ENCODE measurements at places on chromosomes 4 and X.

GRCh38 chr4:81808011-81808672 lies 336.4 kb upstream of the RASGEF1B start:
- no peaks in the 10 kb centered on the region for H3K27me3 ChIP-seq
- no peak overlapping the region for H3K4me3 ChIP-seq
- peaks cover 10% of the 10 kb centered on the region for H3K4me1 ChIP-seq
- no peak overlapping the region for H3K27ac ChIP-seq
- DNase-seq, result no peak

GRCh38 chrX:154032160-154032559 lies 12.5 kb upstream of the IRAK1 start:
- DNase-seq, result no peak
- no peak overlapping the region for H3K4me3 ChIP-seq
- no peak overlapping the region for H3K27ac ChIP-seq
- no peaks in the 10 kb centered on the region for H3K4me1 ChIP-seq
- H3K36me3 ChIP-seq, result peaks cover 30% of the 10 kb centered on the region

DNA sequence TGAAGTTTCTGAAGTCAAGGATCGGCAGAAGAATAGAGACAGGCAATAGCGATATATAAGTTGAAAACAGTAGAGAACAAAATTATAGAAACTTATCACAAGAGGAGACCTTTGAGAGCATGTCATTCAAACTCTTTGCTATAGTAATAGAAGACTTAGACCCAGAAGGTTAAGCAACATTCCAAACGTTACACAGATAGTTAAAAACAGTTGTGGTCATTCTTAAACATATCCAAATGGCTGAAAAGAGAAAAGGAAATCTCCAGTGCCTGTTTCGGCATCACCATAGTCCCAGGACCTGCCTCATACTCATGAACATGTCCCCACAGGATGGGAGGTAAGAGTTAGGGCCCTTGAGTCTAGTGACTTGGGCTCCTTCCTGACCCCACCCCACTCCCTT lies 258.1 kb upstream of the NOCT start:
- no peaks in the 10 kb centered on the region for H3K4me1 ChIP-seq
- no peaks in the 10 kb centered on the region for H3K27me3 ChIP-seq
- H3K36me3 ChIP-seq, result no peaks in the 10 kb centered on the region

DNA sequence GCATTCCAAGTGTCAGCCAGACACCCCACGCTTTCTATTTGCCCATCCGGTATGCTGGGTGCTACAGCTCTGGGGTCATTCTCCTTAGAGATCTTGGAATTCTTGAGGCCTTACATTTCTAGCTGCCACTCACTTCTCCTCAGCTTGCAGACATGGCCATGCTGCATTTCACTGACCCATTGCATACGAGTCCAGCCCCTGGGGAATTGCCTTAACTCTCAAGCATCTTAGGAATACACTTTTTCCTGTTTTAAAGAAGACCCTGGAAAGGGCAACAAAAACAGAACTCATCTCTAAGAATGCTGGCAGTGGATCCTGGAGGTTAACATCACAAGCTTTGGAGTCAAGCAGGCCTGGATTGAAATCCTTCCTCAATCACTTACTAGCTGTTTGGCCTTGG lies 122.0 kb upstream of the LNX1 start:
- no peak for DNase-seq
- H3K36me3 ChIP-seq, result no peaks in the 10 kb centered on the region
- H3K4me1 ChIP-seq, result peaks cover 6% of the 10 kb centered on the region
- no peaks in the 10 kb centered on the region for H3K27me3 ChIP-seq
- H3K4me3 ChIP-seq, result no peak overlapping the region
- H3K27ac ChIP-seq, result no peak overlapping the region

DNA sequence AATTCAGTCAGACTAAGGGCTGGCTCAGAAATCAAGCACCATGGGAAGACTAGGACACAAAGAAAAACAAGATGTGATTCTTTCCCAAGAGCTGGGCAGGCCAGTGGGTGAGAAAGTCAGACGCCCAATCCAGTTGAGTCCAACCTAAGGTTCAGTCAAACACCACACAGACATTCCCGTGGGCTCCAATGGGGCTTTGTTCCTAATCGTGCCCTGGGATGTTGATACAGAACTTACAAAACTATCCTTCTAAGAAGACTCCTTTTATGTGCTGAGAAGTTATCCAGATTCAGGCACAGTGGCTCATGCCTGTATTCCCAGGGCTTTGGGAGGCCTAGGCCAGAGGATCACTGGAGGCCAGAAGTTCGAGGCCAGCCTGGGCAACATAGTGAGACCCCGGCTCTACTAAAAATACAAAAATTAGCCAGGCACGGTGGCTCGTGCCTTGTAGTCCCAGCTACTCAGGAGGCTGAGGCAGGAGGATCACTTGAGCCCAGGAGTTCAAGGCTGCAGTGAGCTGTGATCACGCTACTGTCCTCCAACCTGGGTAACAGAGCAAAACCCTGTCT lies 3.7 kb downstream of the BLOC1S4 start:
- H3K27me3 ChIP-seq, result no peaks in the 10 kb centered on the region
- H3K4me1 ChIP-seq, result peaks cover 31% of the 10 kb centered on the region
- no peak for DNase-seq
- no peak overlapping the region for H3K4me3 ChIP-seq

DNA sequence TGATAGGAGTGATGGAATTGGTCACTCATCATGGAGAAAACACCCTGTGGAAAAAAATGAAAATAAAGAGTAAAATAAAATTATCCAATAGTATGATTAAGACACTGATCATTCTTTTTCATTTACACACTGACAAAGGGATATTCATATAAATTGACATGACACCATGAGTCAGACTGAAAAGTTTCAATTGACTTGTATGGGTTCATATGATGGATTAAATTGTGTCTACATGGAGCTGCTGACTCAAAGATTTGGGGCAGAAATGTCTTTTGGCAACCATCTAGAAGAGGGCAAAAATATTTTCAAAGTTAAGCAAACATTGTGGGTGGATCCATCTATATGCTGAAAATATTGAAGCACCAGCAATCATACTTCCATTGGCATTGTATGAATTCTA lies 153.4 kb upstream of the PPP3CA start:
- DNase-seq, result no peak
- no peaks in the 10 kb centered on the region for H3K4me1 ChIP-seq
- no peaks in the 10 kb centered on the region for H3K27me3 ChIP-seq
- no peaks in the 10 kb centered on the region for H3K36me3 ChIP-seq
- no peak overlapping the region for H3K4me3 ChIP-seq

DNA sequence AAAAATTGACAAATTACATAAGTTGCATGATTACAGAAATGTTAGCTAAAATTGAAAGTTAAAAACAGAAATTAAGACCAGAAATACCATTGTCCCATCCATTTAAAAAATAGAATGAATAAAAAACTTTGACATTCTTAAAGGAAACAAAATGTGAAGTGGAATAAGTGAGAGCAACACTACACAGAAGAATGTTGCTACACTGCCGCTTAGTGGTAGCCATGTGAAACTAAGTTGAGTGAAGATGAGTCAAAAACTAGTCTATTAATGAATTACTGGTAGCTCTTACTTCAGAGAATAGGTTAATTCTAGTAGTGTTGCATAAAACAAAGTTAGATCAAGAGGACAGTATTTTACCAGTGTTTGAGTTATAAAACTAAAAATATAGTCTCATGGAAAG lies 571.0 kb upstream of the KLHL4 start:
- no peaks in the 10 kb centered on the region for H3K36me3 ChIP-seq
- no peak overlapping the region for H3K27ac ChIP-seq
- no peak overlapping the region for H3K4me3 ChIP-seq
- H3K27me3 ChIP-seq, result no peaks in the 10 kb centered on the region
